ENCODE measurements at places on chromosomes 3 and 15.

- DNase-seq: no peak
These were observed 44.4 kb downstream of the ITGA11 start for GRCh38 chr15:68387381-68388143.

DNA sequence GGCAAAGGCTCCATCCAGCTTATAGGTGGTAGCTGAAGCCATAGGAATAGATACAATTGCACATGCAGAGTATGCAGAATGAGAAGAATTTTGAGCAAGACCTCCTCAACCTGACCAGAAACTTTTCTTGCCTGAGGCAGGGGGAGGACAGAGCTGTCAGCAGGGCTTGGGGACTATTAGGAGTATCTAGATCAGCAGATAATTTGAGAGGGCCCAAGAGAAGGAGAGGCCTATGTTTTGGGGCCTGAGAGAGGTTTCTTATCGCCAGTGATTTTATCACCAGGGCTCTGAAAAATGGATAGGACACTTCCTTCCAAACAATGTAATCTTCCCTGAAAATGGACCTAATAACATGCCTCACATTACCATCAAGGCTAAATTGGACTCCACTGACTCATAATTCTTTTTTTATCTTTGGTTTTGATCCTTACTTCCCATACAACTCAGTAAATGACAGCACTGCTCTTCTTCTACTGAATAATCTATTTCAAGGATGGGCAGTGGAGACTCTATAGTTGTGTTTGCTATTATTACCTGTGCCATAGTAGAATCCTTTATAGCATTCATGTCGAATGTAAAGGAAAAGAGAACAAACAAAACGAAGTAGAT is 15.8 kb upstream of the RAMAC start:
- DNase-seq: no peak

DNA sequence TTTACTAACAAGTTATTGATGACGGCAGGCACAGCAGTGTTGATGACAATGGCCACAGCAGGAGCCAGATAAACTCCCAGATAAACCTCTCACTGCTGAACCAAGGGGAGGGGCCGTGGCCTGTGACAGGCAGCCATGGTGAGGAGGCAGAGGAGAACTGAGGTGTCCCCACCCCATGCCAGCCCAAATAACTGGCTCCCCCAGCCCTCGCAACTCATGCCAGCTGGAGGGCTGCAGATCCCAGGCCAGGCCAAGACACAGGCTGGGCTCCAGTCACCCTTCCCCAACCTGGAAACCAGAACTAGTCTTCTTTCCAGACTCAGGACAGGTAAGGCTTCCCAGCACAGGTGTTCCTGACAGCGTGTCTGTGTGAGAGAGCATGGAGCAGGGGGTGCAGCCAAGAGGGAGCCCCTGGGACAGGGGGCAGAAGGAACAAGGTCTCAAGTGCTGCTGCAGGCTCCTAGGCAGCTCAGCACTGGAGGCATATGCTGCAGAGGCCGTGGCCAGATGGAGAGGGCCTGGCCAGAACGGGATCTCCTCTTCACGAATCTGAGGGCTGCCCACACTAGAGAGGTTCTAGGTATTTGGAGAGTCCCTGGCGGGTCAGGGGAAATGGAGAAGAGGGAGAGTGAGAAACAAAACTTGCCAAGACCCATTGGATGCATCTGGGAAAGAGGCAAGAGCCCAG is 15.9 kb downstream of the PLA2G4F start:
- DNase-seq: no peak

GRCh38 chr15:67370206-67370954 is 115.8 kb downstream of the IQCH start:
- no peak for DNase-seq

- no peak for DNase-seq
These were observed 27.2 kb upstream of the MANF start for GRCh38 chr3:51357856-51358255.

DNA sequence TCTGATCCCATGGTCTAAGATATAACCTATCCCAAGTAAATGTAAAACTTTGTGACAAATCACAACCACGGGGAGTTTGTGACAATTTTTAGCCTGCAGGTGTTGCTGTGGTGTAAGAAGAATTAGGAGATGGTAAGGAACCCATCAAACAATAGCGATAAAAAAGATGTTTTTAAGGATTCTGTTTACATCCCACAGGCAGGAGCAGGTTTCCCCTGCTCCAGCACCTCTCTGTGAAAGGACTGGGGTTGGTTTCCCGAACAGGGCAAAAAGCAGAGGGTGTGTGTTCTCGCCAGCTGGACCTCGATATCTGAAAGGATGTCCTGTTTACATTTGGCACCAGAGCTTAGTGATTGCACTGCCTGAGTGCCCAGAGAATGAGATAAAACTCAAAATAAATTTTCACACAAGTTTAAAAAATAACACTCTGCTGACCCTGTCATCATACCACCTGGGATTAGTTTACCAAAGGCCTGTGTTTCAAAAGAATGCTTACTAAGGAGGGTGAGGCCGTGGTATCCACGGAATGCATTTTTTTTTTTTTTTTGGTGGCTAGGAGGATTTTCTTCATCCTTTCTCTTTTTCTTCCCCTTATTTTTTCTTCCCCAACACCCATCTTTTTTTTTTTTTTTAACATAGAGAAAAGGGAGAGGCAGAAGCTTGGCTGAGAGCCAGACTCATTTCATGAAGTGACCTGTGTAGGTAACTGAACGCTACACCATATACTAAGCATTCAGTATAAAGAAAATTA is 151.8 kb upstream of the DPH6 start:
- no peak for DNase-seq

Measured in G401 (cell line).